ENCODE measurements at places on chromosomes 13 and 19.

- no peak for DNase-seq
Observed at GRCh38 chr13:50323440-50324065, 308.3 kb downstream of the KCNRG start.

DNA sequence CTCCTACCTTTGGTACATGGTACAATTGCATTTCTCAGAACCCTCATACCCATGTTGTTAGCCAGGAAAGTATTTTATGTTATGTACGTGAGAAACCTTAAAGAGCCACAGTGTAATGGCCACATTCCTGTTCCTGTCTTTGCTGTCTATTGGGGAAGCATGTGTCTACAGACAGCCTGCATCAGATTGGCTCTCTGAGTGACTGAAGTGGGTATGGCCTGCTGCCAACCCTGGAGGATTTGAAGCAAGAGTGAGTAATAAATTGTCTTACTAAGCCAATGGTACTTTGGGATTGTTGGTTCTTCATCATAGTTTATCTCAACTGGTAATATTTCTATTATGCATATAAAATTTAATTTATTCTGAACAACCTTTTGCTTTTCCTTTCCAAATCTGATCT lies 574.1 kb downstream of the LMO7 start:
- DNase-seq, result no peak

DNA sequence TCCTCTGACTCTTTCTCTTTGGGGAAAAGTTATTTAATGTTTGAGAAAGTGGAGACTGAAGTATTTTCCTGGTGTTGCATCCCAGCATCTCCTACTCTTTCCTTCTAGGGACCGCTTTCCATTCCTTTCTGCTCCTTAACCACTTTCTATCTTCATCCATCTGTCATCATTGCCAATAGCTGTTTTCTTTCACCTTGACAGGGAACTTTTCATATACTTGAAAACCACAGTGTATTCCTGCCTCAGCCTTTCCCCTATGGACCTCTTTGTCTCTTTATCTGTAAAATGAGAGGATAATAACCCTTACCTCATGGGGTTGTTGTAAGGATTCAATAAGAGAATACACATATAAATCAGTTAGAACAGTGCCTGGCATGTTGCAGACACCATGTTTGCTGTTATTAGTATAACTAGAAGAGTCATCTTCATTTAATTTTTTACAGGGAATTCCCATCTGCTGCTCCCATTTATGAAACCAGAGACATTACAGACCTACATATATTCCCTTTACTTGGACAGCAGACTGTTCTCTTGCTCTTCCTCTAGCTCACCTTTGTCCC lies 31.8 kb downstream of the LCP1 start:
- no peak for DNase-seq

DNA sequence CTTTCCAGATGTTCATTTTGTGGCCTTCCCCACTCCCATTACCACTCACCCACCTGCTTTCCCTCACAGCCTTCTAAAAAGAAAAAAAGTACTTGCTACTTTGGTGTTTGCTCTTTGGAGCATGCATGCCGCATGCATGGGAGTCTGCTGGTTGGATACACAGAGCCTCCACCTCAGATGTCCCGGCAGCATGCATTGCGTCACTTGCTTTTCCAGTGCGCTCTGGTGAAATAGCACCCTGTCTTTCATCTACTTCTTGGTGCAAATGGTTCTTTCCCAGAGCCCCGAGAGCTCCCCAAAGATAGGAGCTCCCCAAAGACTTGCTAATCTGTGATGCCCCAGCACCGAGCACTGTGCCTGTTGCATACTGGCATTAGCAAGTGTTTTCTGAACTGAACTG lies 333.2 kb upstream of the ZNF507 start:
- DNase-seq, result no peak

- DNase-seq, result no peak
Observed at GRCh38 chr13:74774264-74774663, 640.1 kb upstream of the KLF12 start.

DNA sequence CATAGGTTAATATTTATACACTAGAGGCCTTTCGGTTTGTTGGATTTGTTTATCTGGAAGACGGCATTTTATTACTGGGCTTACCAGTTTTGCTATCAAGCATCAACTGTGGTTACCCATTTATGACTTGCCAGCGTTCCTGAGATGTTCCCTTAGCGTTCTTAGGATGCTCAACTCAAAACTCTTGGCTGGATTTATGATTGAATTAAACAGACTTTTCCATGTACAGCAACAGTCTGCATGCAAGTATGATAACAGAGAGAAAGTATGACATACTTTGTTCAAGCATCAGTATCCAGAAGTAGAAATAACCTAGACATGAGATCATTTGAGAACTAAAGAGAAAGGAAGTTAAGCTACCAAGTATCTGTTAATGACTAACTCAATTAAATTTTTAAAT lies 29.9 kb upstream of the RNF113B start:
- DNase-seq, result no peak

GRCh38 chr13:99310382-99311031 lies 3.3 kb upstream of the GPR183 start:
- DNase-seq, result no peak

DNA sequence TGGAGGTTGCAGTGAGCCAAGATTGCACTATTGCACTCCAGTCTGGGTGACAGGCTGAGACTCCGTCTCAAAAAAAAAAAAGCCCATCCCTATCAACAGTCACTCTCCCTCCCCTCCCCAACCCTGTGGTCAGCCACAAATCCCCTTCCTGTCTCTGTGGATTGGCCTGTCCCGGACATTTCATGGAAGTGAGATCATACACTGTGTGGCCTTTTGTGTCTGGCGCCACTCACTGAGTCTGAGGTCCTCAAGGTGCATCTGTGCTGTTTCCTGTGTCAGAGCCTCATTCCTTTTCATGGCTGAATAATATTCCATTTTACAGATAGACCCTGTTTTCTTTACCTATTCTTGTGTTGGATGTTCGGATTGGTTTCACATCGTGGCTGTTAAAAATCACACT lies 149.5 kb downstream of the PTPRS start:
- DNase-seq, result peak; percentile 36

- no peak for DNase-seq
Observed at GRCh38 chr13:19597523-19597922, 35.9 kb upstream of the MPHOSPH8 start.

- no peak for DNase-seq
Observed at GRCh38 chr19:18649371-18650020, 12.7 kb downstream of the KLHL26 start.

GRCh38 chr13:101919541-101920181 lies 467.2 kb downstream of the ITGBL1 start:
- DNase-seq, result no peak

DNA sequence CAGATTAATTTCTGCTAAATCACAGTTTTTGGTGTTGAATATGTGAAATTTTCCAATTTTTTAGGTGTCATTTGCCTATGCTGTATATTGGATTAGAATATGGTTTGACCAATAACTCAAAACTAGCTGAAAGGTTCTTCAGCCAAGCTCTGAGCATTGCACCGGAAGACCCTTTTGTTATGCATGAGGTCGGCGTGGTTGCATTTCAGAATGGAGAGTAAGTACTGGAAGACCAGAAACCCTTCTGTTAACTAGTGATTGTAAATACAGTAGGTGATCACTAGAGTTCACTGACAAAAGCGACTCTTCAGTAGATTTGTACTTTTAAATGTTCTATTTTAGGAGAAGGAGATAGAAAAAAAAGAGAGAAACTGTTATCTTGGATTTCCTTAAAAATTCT lies 22.3 kb downstream of the CDC16 start:
- DNase-seq, result no peak

GRCh38 chr19:10998045-10998533 lies 37.3 kb downstream of the SMARCA4 start:
- no peak for DNase-seq

- DNase-seq, result no peak
Observed at GRCh38 chr19:3716147-3716668, 8.0 kb downstream of the TJP3 start.

DNA sequence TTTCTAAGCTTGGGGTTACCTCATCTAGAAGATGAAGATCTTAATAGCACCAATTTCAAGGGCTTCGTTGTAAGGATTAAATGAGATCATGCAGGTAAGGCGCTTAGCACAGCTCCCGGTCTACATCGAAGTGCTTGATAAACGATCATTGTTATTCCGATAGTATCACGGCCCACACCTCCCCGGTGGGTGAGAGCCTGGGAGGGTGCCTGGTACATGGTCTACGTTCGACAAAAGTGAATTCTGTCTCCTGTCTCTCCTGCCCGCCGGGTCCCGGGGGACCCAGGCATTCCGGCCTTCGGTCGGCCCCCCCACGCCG lies 501 bp upstream of the MYH14 start:
- DNase-seq, result no peak

DNA sequence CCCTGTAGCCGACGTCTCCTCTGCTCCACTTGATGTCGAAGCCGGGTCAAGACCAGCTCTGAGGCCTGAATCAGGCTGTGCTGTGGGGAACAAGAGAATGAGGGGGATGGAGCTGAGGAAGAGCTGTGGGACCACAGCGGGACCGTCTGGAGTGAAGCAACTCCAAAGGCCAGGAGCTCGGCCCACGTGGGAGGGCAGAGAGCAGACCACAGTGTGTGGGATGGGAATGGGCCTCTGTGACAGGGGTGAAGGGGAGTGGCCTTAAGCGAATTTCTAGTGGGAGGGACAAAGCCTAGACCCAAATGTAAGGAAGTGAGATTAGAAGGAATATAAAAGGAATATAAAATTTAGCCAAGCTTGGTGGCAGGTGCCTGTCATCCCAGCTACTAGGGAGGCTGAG lies 3.8 kb upstream of the SLC8A2 start:
- DNase-seq, result no peak

DNA sequence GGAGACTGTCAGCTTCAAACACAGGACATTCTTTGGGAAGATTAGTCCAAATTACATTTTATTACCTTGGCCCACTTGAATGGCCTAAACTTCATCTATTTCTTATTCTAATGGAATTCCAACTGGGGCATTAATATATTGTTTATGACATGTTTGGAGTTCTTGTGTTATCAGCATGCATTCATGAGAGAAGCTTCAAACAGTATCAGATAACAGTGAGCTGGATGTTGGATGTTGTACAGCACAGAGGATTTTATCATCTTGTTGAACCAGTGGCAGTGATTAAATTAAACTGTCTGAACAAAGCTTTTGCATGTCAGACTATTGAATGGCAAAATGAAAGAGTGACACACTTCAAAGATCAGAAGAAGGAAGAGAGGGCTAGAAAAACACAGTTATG lies 50.0 kb downstream of the MZT1 start:
- no peak for DNase-seq

DNA sequence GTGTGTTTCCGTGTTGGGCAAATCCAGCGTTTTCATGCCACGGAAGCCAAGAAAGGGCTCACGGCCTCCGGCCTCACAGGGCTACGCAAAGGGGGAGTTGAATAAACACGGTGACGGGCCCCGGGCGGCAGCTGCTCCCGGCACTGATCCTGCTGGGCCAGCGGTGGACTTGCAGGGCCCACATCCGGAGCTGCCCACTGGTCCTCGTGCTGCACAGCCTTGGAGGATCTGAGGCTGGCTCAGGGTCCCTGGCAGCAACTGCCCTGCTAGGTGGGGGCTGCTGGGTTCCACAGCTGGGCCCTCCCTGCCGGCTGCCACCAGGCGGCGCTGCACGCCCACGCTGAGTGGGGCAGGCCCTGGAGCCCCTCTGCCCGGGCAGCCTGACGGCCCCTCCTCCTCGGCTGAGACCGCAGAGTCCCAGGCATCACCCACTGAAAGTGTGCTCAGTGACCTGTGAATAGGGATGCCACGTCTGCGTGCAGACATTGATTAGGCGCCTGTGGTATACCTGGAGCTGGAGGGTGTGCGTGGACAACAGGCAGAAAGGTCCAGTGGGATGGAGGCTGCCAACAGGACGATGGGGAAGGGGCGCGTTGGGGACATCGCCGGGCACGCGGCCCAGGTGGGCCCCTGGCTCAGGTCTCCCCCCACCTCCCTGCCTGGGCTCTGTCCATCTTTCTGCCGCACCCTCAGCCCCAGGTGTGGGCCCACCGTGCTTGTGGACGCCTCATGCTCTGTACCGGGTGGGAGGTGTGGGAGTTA lies 5.3 kb upstream of the HCN2 start:
- DNase-seq, result peak; percentile 68

- DNase-seq, result no peak
Observed at GRCh38 chr13:111296417-111296816, 24.0 kb upstream of the TEX29 start.

GRCh38 chr13:60018536-60018935 lies 145.2 kb downstream of the DIAPH3 start:
- DNase-seq, result no peak

DNA sequence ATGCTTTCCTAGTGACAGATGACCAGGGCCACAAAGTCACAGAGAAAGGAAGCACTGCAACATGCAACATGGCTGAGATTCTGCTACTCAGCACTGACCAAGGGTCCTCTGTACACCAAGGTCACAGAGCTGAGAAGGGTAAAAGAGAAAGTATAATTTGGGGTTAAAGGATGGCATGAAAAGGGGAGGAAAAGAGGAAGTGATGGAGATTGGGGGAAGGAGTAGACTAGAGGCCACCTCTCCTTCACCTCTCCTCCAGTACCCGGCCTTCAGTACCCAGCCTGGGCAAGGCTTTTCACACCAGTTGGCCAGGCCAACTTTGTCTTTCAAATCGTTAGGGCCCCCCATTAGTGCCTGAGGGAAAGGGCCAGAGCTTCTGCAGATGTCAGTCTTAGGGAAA lies 6.3 kb upstream of the RPS19 start:
- DNase-seq, result no peak

DNA sequence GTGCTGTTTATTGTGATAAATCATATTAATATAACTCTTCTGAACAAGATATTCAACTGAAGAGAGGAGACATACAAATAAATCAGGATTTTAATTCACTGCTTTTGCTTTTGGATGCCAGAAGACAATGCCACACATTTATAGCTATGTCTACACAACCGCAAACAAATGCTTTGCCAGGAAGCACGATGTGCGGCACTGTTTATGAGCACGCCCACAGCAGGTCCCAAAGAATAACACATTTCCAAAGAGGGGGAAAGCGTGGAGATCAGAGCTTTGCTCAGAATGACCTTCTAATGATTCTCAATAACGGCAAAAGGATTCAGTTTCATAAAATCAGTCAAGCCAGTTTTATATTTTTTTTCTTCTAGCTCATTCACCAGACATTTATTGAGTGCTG lies 16.7 kb downstream of the FAM216B start:
- DNase-seq, result no peak

DNA sequence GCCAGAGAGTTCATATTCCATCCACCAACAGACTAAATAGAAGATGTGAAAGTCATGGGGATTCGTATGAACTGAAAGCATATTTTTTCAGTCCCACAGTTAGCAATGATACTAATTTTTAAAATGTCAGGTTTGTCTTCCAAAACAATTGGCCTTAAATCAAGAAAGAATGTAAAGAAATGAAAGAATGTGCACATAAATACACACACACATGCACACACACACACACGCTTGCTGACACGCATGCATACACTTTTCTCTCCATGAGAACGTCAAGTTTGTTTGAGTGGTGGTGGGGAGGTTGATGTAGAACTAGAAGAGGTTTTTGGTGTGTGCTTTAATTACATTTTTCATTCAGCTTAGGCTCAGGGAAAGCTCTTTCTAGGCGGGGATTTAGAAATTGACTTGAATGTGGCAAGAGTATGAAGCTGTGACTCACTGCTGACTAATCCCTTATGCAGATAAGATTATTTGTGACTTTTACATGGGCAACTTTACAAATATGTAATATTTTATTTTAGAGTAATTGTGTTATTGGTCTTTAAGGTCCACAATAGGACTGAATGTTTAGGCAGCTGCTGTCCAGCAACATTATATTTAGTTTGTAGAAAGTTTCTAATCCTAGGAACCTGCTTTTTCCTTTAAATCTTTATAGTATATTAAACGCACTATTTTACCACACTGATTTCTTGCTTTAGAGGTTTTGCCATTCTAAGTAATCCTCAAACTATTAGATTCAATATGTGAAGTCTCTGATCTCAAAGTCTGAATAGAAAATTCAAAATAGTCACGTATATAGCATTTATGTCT lies 18.8 kb downstream of the FLT1 start:
- DNase-seq, result no peak
